ENCODE measurements at places on chromosomes 2 and 18.

- DNase-seq: no peak
Measured at GRCh38 chr2:30706534-30707303, 100.5 kb downstream of the CAPN13 start.

- DNase-seq: no peak
Measured at GRCh38 chr2:42383855-42384530, 23.0 kb upstream of the COX7A2L start.

DNA sequence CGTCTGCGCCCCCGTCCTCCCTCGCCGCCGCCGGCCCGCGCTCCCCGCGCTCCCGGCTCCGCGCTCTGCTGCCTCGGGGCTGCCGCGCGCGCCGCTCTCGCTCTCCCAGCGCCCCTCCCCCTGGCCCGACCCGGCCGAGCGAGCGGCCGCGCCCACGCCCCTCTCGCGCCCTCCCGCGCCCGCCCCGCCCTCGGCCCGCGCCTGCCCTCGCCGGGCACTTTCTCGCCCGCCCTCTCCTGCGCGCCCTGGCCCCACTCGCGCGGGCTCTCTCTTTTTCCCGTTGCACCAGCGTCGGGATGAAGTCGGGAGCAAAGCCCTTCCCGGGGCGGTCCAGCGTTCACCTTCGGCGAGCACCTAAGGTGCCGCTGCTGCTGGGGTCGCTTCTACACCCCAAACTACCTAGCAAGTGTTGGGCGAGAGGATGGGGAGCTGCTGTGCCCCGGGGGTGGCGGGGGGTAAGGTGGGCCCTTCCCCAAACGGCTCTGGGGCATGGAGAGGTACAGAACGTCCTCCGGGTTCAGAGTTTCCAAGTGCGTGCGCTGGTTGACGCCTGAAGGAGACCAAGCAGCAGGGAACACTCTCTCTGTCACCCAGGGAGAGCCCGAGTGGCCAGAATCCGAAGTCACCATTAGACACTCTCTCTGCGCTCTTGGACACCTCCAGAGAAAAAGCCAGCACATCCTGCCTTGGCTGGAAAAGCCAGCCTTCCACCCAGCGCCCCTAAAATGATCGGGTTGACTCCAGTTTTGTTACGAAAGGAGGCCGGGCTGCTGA lies at the start of gene COLEC12:
COLEC12 (minus strand) TSS at position 70 of the 774 bp plus-strand sequence. CDS start 187 bp downstream, outside the sequence.
- DNase-seq: no peak

- DNase-seq: no peak
Measured at GRCh38 chr18:25230658-25231326, 121.2 kb downstream of the ZNF521 start.

- no peak for DNase-seq
Measured at GRCh38 chr18:36660311-36660710, 168.5 kb downstream of the TPGS2 start.

GRCh38 chr18:70732916-70733315 lies 444.1 kb downstream of the SOCS6 start:
- no peak for DNase-seq
